Renal cortical epithelial cell (primary cell): ENCODE measurements at places on chromosomes 16 and 17.

DNA sequence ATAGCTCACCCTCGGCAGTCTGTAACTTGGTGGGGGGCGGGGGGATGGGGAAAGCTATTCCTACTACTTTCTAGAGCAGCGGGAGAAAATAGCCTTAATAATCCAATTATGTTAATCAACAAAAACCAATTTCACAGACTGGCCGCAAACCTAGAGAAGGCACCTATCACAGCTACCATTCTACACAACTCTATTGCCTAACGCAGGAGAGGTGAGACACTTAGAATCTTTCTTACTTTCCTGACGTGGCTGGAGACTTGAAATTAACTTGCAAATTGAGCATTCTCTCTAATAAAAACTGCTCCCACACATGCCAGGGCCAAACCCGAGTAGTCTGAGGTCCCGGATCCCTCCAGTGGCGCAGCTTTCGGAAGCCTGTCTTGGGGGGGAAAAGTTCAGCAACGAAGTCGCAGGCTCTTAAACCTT, 794 bp downstream of the SMG6 start:
- peak; percentile 33 for DNase-seq

- no peak for DNase-seq
Measured at GRCh38 chr16:84548971-84549844, 44.7 kb upstream of the MEAK7 start.

DNA sequence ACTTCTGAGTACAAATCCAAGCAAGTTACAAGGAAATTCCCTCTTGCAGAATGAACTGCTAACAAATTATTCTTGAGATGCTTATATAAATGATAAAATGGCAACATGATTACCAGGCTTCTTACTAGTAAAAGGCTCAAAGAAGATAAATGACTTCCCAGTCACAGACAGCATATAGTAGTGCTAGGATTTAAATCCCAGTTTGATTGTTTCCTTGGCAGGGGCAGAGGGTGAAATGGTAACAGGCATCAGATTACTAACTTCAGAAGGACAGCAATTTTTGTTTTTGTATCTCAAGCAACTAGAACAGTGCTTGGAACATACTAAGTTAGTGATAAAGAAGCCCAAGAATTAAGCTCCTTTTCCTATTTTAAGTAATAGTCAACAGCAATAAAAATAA, 102.8 kb downstream of the SSH2 start:
- DNase-seq: no peak

GRCh38 chr16:734208-734980, 6.4 kb downstream of the CIAO3 start:
- DNase-seq: no peak

- DNase-seq: no peak
Measured at GRCh38 chr17:48603959-48604769, 622 bp downstream of the HOXB6 start.

GRCh38 chr17:75131278-75132017, at the start of gene NT5C:
TSS of gene NT5C (minus strand) at chr17:75131742. CDS start at chr17:75131707, 35 bp downstream.
- peak; percentile 35 for DNase-seq

DNA sequence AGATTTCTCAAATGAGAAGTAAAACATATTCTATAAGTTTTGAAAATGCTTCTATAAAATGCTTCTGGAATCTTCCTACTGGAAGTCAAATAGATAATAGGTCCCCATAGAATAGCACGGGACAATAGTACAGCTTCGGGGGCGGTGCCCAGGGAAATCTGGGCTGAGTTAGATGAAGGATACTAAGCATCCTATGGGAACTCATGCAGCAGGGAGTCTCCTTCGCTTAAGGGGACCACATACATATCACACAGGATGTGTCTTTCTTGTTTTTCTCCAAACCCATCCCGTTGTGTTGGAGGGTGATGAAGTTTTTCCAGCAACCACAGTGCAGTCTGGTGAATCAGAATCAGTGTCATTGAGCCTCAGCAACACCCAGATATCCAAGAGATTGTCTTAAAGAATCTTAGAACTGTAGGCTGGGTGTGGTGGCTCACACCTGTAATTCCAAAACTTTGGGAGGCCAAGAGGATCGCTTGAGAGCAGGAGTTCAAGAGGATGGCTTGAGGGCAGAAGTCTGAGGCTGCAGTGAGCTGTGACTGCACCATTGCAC, 84.2 kb downstream of the PITPNC1 start:
- DNase-seq: no peak

DNA sequence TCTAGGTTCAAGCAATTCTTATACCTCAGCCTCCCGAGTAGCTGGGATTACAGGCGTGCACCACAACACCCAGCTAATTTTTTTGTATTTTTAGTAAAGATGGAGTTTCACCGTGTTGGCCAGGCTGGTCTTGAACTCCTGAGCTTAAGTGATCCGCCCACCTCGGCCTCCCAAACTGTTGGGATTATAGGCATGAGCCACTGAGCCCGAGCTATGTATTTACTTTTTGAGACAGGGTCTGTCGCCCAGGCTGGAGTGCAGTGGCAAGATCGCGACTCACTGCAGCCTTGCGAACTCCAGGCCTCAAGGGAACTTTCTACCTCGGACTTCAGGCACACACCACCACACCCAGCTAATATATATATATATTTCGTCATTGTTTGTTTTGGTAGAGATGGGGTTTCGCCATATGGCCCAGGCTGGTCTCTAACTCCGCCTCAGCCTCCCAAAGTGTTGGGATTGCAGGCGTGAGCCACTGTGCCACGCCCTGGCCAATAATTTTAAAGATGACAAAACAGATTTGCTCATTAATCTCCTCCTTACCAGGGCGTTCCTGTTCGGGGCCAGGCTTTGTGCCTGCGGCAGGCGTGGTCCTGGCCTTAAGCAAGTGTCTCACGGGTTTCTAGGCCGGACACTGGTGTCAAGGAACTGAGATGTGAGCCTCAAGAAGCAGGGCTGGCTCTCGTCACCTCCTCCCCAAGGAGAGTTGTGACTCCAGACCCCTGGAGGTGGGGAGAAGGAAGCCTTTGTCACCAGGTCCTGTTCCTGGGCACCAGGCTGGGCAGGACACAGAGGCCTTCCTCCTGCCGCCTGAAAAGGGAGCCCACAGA, 4.3 kb upstream of the NPW start:
- DNase-seq: no peak

- no peak for DNase-seq
Measured at GRCh38 chr17:4301066-4301465, 37.3 kb upstream of the ANKFY1 start.

GRCh38 chr17:13540546-13540945, 61.2 kb downstream of the HS3ST3A1 start:
- peak; percentile 23 for DNase-seq

DNA sequence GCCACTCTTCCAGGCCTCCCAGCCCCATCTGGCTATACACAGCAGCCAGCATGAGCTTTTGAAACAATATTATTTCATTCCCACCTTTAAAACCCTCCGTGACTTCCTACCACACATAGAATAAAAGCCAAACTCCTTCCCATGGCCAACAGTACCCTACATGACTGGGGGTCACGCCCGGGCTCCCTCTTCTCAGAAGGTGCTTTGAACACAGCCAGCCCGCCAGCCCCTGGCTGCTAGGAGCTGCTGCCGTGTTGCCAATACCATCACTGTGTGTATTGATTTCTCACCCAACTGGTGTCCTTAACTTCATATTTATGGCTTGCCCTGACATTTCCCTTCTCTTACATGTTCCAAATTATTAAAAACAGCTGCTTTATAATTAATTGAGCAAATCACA, 111.2 kb downstream of the GNAO1 start:
- DNase-seq: no peak

DNA sequence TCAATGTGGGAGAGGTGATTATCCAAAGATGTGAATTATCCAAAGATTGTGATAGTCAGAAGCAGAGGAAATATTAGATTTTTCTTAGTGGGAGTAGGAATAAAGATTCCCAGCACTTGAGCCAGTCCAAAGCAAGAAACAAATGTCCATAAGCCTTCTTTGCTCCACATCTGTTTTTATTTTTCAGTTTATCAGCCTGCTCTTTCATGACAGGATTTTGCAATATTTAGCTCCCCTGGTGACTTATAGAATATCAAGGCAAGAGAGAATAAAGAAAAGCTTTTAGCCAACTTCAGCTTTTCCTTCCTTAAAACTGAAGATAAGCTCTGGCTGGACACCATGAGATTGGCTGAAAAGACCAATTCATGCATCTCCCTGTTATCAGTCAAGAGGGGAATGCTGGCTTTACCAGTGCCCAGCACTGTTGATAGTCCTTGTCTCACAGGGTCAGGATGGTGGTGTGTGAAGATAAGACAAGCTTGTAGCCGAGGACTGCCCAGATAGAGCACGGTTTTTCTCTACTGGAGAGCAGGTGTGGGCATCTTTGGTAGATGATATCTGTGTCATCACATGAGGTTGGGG, 706.5 kb downstream of the KCNJ2 start:
- no peak for DNase-seq

GRCh38 chr17:82689077-82689476, 9.4 kb downstream of the RAB40B start:
- DNase-seq: no peak

- no peak for DNase-seq
Measured at GRCh38 chr16:88943131-88943664, 33.8 kb downstream of the CBFA2T3 start.

DNA sequence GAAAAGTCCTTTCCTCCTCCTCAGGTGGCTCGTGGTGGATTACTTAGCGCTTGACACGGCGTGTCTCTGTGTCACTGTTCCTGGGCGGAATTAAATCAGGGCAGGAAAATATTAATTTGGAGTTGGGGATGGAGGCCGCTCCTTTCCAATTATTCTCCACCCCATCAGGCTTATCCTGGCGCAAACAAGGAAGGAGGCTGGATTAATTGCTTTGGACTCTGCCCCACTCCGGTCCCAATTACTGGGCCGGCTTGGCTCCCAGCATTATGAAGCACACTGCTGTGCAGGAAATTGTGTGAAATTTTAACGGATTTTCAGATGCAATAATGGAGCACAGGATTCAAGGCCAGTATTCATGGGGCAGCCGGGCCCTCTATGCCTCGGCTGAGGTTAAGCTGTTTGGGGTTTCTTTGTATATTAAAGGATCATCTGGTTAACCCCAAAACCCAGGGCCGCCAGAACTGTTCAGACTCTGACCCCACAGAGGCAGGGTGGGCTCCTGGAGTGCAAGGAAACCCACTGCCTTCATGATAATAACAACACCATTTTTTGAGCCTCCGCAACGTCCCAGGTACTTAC, 87.8 kb downstream of the MRM1 start:
- no peak for DNase-seq

DNA sequence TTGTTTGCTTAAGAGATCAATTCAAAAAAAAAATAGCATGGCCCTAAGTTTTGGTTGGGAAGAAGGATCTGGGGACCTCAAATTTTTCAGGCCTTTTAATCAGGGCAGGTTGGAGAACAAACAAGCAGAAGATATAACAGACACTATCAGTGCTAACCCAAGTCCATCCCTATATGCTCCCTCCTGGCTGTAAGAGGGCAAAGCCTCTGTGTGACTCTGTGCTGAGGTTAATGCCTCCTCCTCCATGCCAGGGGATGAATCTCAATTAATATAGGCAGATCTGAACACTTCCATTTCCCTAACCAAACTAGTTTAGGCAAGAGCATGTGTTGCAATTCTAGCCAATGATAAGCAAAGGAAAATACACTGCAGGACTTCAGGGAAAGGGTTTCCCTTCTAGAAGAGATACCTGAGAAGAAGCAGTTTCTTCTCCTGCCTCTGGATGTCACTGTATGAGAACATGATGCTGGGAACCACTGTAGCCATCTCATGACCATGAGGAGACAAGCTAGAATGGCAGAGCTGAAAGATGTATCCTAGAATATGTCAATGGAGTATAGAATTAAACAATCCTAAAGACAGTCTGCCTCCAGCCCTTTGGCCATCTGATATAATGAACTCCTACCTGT, 76.0 kb downstream of the CHD9NB start:
- DNase-seq: peak; percentile 49

DNA sequence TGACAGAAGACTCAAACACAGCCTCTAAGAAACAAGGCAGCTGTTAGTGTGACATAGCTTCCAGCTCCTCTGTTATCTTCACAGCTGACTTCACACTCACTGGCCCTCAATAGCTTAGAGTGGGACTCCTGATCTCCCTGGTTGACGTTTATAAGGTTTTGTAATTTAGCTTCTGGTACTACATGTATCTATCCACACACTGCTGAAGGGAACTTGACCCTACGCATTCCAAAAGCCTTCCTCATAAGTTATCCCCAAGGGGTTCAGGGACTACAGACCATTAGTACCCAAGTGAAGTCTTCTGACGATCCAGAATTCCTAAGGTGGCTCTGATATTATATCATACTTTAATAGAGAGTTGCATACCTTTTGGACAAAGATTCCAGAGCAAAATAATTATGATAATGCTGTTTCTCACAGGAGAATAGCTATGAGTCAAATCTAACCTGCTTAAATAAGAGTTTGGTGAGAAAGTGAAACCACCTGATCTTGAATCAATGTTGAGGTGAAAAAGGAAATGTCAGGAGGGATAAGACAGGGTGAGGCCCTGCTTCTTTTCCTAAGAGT, 14.5 kb downstream of the ACACA start:
- DNase-seq: peak; percentile 86

GRCh38 chr16:49832177-49832576, 23.7 kb downstream of the ZNF423 start:
- DNase-seq: no peak

GRCh38 chr17:1764284-1764683, 2.4 kb downstream of the SERPINF1 start:
- DNase-seq: no peak

- no peak for DNase-seq
Measured at GRCh38 chr17:65455154-65455971, 106.1 kb downstream of the AXIN2 start.

DNA sequence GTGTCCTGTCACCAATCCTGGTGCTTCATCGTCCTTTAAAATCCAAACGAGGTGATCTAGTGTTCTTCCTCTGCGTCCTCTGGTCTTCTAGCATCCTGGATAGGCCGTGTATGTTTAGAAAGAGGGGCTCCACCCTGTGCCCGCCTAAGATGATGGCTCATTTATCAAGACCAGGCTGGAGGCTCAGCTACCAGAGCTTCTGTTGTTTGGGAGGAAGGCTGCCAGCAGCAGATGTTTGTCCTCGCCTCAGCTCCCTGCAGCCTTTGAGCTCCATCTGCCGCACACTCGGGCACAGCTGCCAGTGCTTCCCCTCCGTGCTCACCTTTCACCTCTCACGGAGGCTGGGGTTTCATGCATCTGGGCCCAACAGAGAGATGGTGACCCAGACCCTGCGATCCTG, 954.7 kb upstream of the RBFOX1 start:
- no peak for DNase-seq

DNA sequence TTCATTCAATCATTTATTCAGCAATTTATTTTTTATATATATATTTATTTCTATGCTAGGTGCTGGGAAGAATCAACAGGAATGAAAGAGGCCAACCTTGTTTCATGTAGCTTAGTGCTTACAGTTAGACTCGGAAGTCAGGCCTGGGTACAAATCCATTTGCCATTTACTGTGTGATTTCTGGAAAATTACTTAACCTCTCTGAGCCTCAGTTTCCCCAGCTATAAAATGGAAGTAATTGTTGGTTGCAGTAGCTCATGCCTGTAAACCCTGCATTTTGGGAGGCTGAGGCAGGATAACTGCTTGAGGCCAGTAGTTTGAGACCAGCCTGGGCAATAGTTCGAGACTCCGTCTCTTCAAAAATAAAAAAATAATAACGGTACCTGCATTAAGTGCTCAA, 27.2 kb upstream of the MLKL start:
- no peak for DNase-seq

GRCh38 chr17:17870247-17870646, 33.5 kb upstream of the SREBF1 start:
- DNase-seq: no peak

- DNase-seq: no peak
Measured at GRCh38 chr16:69706256-69706974, 19.9 kb downstream of the NQO1 start.

GRCh38 chr17:73354423-73355284, 42.9 kb upstream of the CDC42EP4 start:
- DNase-seq: no peak

GRCh38 chr17:33964344-33964979, 290.6 kb upstream of the CCL2 start:
- no peak for DNase-seq
